Peyer's patch (tissue), 4 donors: ENCODE measurements at places on chromosomes 3 and 15. TPM values are rescaled to one million over a fixed set of nuclear protein-coding genes. Genes with fewer than 3 reads are reported as not detected.

GRCh38 chr3:152942366-152942765 is 107.4 kb downstream of the P2RY1 start:
- no peak overlapping the region for H3K27ac ChIP-seq
- no peak for DNase-seq
- H3K4me3 ChIP-seq = no peak overlapping the region
- H3K4me1 ChIP-seq = no peaks in the 10 kb centered on the region
- H3K36me3 ChIP-seq = no peaks in the 10 kb centered on the region
- H3K27me3 ChIP-seq = no peaks in the 10 kb centered on the region

DNA sequence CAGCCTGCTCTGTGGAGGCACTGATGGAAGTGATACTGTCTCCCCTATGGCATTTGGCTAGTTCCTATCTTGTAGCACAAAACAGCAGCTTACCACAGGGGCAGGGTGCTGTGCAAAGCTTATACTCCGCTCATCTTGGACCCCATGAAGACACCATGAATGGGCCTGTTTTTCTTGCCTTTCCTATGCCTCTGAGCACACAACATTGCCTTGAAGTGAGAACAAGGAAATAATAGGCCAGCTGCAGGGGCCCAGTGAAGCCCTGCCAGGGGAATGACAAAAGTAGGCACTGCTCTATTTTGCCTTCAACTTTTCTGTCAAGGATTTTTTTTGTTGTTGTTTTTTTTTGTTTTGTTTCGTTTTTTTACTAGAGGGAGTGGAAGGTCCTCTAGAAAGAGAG is 110.3 kb downstream of the PDE8A start:
- no peak overlapping the region for H3K27ac ChIP-seq
- no peaks in the 10 kb centered on the region for H3K4me1 ChIP-seq
- H3K4me3 ChIP-seq = no peak overlapping the region

DNA sequence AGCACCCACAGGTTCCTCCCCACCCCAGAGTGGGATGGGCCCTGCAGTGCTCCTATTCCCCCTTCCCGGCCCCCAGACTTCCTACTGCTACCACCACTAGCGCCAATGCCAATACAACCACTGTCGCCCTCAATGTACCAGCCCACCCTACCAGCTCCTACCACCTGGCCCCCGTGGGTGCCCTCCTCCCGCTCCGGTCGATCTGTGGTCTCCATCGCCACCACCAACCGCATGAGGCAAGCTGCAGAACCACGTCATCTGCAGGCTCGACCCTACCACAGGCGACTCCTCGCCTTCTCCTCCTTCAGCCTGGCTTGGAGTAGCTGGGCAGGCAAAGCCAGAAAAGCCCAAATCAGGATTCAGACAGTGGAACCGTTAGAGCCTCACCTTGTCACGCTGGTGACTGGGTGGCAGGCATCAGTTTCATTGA is 179.3 kb downstream of the POTEB3 start:
- no peak overlapping the region for H3K27ac ChIP-seq
- H3K27me3 ChIP-seq = no peaks in the 10 kb centered on the region
- no peaks in the 10 kb centered on the region for H3K36me3 ChIP-seq
- no peaks in the 10 kb centered on the region for H3K4me1 ChIP-seq
- peak; percentile 46 for DNase-seq

SPSB4 gene
- 0.35 TPM for total RNA-seq

DNA sequence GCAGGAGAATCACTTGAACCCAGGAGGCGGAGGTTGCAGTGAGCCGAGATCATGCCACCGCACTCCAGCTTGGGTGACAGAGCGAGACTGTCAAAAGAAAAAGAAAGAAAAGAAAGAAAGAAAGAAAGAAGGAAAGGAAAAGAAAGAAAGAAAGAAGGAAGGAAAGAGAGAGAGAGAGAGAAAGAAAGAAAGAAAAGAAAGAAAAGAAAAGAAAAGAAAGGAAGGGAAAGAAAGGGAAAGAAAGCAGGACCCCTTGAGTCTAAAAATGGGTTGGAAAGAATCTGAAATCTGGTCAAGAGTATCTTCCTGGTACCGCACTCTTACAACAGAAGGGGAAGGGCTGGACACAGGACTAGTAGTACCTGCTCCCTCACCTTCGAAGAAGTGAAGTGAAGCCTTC is 19.6 kb downstream of the CRYGS start:
- DNase-seq = no peak
- H3K4me3 ChIP-seq = no peak overlapping the region

VPS8 gene
- 92.4 TPM for total RNA-seq

DNA sequence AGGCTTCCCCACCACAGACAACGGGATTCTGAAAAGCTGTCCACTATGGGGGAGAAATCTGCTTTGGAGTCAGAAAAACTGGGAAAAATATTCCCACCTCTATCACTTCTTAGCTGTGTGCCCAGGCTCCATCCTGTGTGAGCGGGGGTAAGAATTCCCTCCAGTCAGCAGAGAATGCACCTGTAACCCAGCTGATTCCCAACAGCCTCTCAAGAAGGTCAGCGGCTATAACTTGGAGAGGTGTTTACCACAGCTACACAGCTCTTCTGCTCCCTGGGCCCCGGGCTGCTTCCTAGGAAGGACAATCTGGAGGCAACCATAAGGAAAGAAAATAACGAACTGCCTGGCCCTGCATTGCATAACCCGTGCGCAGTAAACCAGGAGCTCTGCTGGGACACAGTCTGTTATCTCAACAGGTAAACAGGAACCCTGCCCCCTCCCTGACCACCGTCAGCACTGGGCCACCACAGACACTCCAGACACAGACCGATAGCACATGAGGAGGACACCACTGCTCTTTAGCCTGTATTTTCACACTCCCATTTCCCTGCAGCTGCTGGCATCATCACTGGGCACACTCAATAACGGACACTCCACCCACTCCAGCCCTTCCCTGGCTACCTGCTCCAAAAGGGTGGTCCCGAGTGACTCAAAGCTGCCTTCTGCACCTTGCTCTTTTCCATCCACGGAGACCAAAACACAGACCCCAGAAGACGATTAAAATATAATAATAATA is 2.1 kb downstream of the RAB43 start:
- peak overlapping the region; percentile 85 for H3K27ac ChIP-seq
- peaks cover 52% of the 10 kb centered on the region for H3K4me1 ChIP-seq
- DNase-seq = peak; percentile 44
- H3K27me3 ChIP-seq = no peaks in the 10 kb centered on the region
- H3K36me3 ChIP-seq = no peaks in the 10 kb centered on the region

FAM174B gene
- total RNA-seq = 9.8 TPM

DNA sequence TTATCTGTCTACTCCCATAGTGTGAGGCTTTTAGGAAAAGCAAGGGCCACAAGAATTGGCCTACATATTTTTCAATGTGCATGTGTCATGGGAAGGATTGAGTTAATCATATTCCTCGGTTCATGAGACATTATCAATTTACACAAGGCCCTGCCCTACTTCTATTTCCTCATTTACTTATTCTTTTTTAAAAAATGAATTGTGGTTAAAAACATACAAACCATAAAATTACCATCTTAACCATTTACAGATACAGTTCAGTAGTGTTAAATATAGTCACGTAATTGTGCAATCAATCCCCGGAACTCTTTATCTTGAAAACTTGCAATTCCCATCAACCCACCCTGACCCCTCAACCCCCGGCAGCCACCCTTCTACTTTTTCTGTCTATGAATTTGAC is 284.0 kb upstream of the GADL1 start:
- no peaks in the 10 kb centered on the region for H3K36me3 ChIP-seq
- no peaks in the 10 kb centered on the region for H3K4me1 ChIP-seq
- no peak overlapping the region for H3K27ac ChIP-seq
- H3K4me3 ChIP-seq = no peak overlapping the region
- no peaks in the 10 kb centered on the region for H3K27me3 ChIP-seq
- DNase-seq = no peak

PARP14 gene
- total RNA-seq = 108 TPM

GRCh38 chr3:38022301-38022700 is 7.1 kb downstream of the PLCD1 start:
- no peak overlapping the region for H3K27ac ChIP-seq
- H3K27me3 ChIP-seq = no peaks in the 10 kb centered on the region
- no peaks in the 10 kb centered on the region for H3K4me1 ChIP-seq
- no peaks in the 10 kb centered on the region for H3K36me3 ChIP-seq

- no peaks in the 10 kb centered on the region for H3K4me1 ChIP-seq
- H3K27ac ChIP-seq = no peak overlapping the region
- H3K36me3 ChIP-seq = no peaks in the 10 kb centered on the region
Observed at GRCh38 chr3:48474619-48475018, 28.1 kb downstream of the ATRIP start.

GRCh38 chr3:110352841-110353604 is 718.6 kb upstream of the NECTIN3 start:
- no peak overlapping the region for H3K4me3 ChIP-seq
- H3K36me3 ChIP-seq = no peaks in the 10 kb centered on the region
- H3K27me3 ChIP-seq = no peaks in the 10 kb centered on the region
- no peak overlapping the region for H3K27ac ChIP-seq
- no peaks in the 10 kb centered on the region for H3K4me1 ChIP-seq

GRCh38 chr3:38143511-38143910 is 5.0 kb downstream of the MYD88 start:
- H3K4me3 ChIP-seq = no peak overlapping the region
- no peak overlapping the region for H3K27ac ChIP-seq
- peak; percentile 9 for DNase-seq
- no peaks in the 10 kb centered on the region for H3K36me3 ChIP-seq
- H3K4me1 ChIP-seq = peaks cover 16% of the 10 kb centered on the region
